Naive thymus-derived CD8-positive, alpha-beta T cell (primary cell): ENCODE measurements at places on chromosomes 3 and 15.

DNA sequence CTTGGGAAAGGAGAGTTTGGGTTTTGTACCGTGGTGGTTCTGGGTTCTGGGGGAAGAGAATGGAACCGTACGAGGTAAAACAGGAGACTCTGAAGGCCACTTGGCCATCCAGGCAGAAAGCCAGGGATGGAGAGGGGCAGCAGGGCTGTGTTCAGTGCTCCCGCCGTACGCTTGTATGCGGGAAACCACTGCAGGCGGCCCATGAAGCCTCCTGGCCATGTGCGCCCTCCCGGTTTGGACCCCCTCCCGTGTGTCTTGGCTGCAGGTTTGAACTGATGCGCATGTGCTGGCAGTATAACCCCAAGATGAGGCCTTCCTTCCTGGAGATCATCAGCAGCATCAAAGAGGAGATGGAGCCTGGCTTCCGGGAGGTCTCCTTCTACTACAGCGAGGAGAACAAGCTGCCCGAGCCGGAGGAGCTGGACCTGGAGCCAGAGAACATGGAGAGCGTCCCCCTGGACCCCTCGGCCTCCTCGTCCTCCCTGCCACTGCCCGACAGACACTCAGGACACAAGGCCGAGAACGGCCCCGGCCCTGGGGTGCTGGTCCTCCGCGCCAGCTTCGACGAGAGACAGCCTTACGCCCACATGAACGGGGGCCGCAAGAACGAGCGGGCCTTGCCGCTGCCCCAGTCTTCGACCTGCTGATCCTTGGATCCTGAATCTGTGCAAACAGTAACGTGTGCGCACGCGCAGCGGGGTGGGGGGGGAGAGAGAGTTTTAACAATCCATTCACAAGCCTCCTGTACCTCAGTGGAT, 50.6 kb downstream of the PGPEP1L start:
- DNase-seq, result no peak

DNA sequence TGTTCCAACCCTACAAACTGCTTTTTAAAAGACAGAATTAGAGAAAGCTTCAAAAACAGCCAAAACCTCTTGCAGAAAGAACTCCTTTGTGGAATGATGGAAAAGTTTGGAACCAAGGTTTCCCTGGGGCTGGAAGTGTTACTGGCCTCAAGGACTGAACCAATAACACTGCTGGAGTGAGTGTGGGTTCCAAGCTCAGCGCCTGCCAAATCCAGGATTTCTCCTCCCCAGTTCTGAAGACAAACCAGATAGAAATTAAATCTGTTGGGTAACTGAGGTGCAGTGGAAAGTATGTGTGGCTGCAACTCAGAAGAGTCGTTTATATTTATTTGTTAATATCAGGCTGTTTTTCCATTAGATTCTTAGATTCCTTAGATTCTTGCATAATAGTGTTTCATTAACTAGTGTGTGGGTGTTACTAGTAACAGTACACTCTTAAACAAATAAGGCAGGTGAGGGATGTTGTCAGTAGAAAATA, 66.5 kb upstream of the FNDC3B start:
- DNase-seq, result no peak

DNA sequence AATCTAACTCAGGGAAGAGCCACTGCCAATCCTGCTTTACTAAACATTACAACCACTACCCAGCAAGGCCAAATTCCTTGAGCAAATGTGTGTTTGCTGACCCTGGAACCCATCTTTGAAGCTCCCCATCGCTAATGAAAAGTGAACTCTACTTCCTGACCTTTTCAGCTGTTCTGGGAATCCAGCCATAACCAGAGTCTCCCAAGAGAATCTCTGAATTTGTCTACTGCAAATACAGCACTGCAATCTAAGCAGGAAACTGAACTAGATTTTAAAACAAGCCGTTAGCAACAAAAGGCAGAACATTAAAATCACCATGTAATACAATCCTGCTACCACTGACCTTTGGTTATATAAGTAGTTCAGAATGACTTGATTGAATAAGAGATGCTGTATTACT, 309.2 kb downstream of the MAGI1 start:
- no peak for DNase-seq

- DNase-seq, result no peak
These were observed 38.1 kb downstream of the NMNAT3 start for GRCh38 chr3:139639662-139640061.

- DNase-seq, result no peak
These were observed 468.6 kb upstream of the CFAP20DC start for GRCh38 chr3:59518283-59519055.

DNA sequence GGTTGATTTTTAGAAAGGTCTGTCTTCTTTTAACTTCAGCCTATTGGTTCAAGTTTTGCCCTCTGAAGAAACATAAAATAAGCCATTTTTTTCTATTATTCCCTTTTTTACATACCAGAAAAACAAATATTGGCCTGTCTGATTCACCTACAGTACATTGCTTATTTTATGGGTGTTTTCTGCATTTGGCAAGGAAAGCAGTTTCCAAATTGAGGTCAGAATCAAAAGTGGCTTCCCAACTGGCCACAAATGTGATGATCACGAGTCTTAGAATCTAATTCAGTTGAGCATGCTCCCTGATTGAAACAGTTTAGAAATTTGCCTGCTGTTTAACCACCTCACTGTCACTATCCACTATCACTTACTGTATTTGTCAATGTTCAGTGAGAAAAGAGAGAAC, 106.9 kb upstream of the CHMP2B start:
- no peak for DNase-seq

- DNase-seq, result peak; percentile 70
These were observed 6.2 kb upstream of the CTDSPL start for GRCh38 chr3:37855363-37855970.

- no peak for DNase-seq
These were observed 211.5 kb upstream of the P2RY1 start for GRCh38 chr3:152623286-152623911.

- DNase-seq, result no peak
These were observed 65.1 kb downstream of the GOLIM4 start for GRCh38 chr3:168030577-168030976.

- DNase-seq, result no peak
These were observed 15.3 kb downstream of the FYCO1 start for GRCh38 chr3:45980229-45980813.

DNA sequence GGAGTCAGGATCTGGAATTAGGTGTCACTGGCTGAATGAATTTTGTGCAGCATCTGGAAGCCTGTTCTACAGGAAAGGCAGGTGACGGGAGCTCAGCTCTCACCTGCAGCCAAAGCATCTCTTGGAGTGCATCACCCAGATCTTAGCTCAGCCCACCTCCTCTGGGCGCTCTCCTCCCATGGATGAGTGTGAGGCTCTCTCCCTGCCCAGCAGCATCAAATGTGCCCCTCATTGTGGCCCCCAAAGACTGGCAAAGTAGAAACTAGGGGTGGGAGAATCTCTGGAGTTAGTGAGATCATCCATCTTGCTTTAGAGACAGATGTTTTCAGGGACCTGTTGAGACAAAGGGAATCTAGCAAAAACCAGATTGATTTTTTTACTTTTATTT, 68.7 kb downstream of the SENP2 start:
- no peak for DNase-seq

DNA sequence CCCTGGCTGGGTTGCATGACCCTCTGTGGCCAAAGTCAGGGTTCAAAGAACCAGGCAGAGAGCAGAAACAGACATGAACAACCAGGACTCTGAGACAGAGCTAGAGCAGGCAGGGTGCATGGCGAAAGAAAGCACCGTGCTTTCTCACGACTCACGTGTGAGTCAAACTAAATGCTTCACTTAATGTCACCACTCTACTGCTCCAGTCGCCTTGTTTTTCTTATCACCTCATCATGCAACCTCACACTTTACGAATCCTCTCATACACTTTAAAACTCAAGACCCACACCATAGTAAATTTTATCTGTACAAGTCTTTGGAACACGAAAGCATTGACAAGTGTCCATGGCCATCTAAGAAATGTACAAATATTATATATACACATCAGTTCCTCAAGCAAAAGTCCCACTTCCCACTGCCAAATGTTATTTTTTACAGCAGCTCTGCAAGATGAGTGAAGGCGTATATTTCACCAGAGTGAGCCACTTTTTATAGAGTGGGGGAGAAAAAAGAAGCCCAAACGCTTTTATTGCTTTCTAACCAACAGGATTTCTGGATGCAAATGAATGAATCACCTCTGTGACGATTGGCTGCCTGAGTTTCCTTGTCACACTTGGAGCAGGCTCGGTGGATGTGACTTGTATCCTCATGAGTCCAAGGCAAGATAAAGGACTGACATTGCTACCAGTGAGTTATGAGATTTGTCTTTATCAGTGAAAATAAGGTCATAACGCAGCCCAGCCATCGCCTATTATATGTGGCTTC, 16.0 kb upstream of the MEGF11 start:
- no peak for DNase-seq

DNA sequence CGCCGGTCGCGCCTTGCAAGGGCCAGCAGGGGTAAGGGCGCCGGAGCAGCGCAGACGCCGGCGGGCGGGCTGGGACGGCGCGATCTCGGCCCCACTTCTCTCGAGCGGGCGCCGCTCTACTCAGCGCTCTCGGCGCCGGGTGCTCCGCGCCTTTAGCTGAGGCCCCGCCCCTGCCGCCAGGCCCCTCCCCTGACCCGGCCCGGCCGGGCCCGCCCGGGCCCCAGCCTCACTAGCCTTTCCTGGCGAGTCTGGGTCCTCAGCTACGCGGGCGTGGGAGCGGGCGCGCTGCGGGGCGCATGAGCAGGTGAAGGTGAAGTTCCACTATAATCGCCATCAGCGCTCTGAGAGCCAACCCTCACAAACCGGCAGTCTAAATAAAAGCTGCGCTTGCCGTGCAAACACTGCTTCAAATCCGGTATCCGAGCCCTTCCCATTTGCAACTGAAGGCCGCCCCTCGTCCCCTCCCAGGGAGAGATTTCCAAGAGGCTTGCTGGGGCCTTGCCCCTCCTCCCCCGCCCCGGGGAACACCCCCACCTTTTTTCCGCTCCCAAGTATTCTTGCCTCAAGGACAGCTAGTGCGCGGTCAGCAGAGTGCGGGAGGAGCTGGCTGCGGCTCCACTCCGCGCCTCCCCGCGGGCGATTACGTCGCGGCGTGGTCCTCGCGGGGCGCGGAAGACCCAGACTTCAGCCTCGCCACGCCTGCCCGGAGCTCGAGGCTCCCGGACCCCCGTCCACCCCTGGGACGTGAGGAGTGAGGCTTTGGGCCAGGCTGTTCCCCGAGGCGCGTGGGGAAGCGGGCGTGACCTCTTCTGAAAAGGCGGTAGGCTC, at the start of gene RPP25:
TSS of gene RPP25 (minus strand) at position 125 of the 828 bp plus-strand sequence. CDS start 189 bp downstream, outside the sequence.
- DNase-seq, result peak; percentile 40

- DNase-seq, result no peak
These were observed 95.4 kb upstream of the ADAMTS9 start for GRCh38 chr3:64783200-64783599.

GRCh38 chr3:117114517-117115265, 405.1 kb downstream of the TUSC7 start:
- DNase-seq, result no peak

GRCh38 chr15:71392861-71393283, 277.6 kb downstream of the THSD4 start:
- no peak for DNase-seq

DNA sequence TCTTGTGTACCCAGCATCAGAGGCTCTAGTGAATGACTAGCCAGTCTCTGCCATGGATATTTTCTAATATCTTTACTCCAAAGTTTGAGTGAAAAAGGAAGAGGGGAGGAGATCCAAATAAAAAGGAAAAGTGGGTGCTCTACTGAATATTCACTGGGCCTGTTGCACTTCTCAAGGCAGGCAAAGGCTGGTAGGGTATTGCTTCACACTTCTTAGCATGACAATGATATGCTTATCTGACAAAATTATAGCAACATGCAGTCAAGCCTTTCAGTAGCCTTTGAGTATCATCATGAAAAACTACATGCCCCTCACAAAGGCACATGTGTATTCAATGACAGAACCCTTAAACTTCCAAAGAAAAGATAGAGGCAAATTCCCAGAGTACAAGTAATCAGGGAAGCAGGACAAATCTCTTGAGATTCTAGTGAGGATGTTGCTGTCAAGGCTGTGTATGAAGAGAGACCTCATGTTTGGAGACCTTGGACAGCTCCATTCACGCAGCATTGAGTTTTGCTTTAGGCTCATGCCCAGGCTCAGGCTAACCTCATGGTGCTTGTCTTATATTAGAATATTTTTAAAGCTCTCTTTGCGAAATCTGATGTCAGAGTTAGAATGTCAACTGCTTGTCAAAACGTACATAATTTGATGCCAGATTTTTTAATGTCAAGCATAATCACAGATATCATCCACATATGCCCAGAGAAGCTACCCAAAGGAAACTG, 506.9 kb downstream of the OCA2 start:
- DNase-seq, result no peak

DNA sequence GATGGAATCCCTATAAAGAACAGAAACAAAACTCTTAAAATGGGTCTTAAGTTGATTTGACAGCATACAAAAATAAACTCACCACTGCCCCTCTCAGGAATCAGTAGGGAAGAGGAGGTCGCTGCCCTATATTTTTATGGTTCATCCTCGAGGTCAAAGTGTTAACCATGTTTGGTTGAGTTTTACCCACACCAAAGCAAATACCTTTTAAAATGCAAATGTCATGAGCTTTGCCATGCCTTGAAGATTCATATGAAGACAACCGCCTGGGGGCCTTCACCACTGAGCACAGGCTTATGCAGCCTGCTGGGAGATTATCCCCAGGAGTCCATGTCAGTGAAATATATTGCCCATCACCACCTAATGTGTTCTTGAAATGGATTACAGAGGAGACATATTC, 66.1 kb downstream of the GLB1 start:
- no peak for DNase-seq

GRCh38 chr3:193593668-193594030, 641 bp downstream of the OPA1 start:
- peak; percentile 66 for DNase-seq

GRCh38 chr3:195711813-195712534, 8.8 kb upstream of the MUC20 start:
- no peak for DNase-seq

DNA sequence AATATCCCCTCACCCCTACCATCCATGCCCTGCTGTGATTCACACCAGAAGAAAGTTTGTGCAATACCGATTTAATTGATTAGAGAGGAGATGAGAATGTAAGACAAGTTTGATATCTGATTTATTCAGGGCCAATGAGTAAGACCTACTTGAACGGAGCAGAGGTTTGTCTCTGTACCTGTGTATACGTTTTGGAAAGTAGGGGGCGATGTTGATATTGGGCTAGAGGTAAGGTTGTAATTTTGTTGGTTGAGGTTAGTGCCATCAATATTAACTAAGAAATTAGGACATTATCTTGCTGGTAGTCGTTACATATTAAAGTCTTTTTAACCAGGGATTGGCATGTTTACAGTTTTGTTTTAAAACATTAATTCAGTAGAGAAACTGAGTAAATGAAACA, 20.5 kb downstream of the EAF2 start:
- DNase-seq, result no peak

DNA sequence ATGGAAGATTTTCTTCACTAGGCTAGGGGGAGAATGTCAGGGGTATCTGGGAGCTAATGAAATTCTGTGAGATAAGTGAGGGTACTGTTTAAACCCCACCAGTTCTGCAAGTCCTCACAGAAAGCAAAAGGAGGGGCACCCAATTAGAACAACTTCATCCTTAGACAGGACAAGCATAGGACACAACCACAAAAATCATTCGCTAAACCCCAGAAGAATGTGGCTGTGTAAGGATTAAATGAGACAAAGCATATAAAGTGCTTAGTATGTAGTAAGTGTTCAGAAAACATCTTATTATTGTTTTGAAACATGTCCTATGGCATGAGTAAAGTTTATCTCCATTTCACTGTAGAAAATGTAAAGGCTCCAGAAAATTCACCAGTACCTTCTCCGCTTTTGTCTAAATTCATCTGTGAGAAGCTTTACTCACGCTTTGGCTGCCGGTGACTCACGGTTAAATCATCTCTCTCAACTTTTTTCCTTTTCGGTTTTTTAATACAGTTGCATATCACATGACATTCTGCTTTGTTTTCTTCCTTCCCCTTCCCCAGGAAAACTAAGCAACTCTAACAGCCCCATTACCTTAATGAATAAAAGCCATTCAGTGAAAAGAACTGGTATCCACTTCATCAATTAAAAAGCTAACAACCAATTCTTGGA, 1.7 kb downstream of the CLRN1 start:
- DNase-seq, result no peak
